ENCODE measurements at places on chromosomes 4 and X.

- no peak for DNase-seq
These were observed 72.6 kb downstream of the GC start for GRCh38 chr4:71711044-71711984.

DNA sequence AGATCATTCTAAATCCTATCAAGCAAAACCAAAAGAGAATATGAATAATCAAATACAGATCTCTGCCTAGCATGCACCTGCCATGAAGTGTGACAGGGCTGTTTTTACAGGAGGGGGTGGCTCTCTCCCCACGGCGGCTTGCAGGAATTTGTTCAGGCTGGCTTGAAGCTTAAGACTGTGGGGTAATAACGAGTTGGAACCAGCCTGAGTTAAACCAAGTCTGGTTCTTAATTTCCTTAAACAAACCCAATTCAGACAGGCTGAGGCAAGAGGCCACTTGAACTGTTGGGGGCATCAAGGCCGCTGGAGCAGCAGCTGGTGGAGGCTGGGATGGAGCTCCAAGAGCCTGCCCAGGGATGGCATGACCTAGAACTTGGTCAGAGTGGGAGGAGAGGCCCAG lies 45.1 kb upstream of the LGI2 start:
- DNase-seq = no peak

DNA sequence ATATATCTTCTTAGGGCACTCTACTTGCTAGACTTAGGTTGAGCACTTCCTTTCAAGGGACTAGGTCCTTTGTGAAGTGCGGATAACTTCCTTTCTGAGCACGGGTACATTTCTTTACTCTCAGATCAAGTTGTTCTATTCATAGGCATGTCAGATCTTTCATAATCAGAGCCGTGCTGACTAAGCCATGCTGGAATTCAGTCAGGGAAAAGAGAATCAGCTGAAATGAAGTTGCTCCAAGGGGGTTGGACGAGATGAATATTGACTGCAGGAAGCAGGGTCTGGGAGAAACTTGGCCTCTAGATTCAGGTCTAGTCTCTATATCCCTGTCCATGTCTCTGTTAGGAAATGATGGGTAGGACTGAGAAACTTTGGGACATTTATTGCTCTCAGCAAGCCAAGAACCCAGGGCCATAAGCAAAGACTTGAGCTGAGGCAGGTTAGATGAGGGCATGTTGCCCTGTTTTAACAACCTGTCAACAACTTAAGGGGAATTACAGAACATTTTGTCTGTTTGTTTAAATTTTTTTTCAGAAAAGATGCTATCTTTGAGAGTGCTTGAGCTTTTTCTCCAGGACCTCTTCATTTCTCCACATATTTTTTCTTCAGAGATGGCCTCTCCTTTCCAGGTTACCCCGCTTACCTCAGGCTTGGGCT lies 28.3 kb downstream of the AREG start:
- no peak for DNase-seq

GRCh38 chr4:165692082-165692481 lies 181.0 kb upstream of the TLL1 start:
- DNase-seq = no peak

DNA sequence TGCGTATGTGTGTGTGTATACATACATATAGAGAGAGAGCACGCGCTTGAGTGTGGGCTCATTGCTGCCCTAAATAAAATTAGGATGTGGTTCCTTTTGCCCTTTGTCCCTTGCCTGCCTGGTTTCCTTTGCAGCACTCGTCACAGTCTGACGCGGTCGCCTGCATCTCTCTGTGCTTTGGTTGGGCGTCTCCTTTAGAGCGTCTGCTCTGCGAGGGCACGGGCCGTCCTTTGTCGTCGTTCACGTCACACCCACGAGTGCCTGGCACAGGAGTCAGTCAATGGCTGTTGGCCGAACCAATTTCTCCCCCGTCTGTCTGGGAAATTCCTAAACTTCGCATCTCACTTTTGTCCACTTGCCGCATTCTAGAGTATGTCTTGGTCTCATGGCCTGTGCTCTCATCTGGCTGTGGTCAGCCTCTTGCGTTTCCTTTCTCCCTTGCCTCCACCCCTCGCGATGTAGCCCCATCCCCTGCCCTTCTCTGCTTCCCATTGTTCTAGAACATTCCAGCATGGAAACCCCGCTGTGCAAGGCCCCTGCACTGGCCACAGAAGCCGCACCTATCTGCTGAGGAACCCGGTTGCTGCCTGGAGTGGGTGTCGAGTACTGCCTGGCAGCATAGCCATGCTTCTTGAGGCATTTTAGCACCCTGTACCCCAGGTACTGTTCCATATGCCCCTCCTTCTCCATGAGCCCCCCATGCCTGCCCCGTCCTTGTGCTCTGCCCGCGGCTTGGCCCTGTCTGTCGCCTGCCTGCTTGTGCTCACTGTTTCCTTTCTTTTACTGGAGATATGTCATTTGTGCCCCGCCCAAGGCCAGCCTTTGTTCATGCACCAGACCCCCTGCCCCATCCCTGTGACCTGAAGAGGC lies 8.0 kb downstream of the MAEA start:
- no peak for DNase-seq

DNA sequence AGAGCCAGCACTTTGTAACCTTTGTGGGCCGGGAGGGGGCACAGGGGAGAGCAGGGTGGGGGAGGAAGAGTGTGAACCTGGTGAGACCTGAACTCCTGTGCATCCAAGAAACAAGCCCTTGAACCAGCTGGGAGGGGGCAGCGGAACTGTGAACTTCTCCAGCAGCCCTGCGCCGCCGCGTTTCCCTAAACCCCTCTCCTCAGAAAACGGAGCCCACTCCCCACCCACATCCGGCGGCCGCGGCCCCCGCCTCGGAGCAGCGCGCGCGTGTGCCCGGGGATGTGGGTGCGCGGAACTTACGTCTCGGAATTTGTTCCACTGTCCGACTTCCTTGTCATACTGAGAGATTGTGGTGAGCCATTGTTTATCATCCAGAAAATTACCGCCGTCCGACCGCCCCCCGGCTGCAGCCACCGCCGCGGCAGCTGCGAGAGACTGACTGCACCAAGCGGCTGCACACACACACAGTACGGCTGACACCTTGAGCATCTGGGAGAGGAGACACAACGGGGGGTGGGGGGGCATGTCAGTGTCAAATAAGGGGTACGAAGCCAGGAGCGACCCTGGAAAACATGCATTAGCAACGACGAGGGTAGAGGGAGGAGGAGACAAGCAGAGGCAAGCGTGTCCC lies 494 bp downstream of the SPOCK3 start:
- no peak for DNase-seq

DNA sequence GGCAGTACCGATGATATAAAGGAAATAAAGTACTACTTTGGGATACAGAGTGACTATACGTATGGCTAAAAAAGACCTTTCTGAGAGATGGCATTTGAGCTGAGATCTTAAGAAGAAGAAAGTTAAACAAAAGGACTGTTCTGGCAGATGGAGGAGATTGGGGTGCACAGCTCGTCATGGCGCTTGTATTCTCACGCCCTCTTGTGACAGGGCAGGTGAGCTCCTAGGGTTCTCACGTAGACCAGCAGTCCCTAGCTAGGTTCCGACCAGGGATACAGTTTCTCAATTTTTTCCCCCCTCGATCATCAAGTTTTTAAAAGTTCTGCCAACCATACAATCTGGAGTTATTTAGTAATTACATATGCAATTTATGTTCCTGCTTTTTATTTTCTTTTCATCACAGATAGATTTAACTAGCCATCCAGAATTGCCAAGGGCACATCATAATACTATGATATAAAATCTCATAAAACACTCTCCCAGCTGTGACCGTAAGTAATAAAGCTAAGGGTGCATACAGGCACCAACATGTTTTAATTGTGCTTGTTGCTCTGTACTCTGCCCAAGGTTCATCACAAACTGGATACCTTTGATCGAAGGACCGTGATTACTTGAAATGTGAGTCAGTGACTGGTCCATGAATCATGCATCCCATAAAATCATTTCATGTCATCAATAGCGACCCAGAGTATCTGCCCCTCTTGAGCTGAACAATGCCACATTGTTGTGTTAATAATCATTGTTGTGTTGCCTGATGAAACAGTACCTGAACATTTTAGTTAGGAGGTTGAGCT lies 69.4 kb upstream of the ZNF518B start:
- no peak for DNase-seq

- DNase-seq = no peak
These were observed 421.8 kb downstream of the GBA3 start for GRCh38 chr4:23114538-23114937.

DNA sequence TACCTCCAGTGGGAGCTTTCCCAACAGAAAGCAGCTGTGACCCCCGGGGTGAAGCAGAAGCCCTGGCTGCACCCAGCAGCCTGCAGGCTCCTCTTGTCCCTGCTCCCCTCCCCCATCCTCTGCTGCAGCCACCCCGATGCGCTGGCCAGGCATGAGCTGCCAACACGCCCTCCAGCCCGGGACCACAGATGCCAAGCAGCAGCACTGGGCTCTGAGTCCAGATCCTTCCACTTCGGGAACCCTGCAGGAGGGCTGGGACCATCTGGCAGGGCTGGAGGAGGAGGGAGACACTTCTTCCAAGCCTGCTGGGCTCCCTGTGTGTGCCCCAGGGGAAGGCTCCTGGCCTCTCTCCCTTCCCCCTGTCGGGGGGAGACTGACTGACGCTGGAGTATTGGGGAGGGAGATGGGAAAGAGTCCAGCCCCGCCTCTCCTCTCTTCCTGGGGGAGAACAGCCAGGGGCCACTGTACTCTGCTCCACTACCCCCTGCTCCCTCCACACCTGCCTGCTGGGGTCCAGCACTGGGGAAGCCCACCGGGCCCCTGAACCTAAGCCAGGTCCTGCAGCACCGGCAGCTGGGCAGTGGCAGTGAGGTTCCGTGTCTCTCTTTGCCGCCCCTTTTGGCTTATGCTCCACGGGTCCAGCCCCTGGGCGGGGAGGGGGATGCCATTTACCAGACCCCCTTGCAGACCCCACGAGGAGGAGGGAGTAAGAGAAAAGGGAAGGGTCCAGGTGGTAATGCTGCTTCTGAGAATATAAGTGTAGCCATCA lies 55.7 kb downstream of the PPP2R2C start:
- DNase-seq = no peak

DNA sequence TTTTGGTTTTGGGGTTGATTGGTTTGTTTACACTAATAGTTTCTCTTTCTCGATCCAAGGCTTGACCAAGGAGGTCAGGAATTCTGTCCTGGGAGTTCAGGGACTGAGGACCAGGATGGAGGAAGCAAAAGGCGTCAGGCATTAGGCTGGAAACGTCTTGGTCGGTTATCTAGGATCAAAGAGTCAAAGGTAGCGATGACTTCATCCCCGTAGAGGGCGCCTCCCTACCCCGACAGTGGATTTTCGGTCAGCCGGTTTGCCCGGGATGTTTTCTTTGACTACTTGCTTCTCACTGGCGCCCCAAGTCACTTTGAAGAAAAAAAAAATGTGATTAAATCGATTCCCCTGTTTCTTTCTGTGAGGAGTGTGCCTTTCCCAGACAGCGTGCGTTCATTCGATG lies 980 bp upstream of the FHDC1 start:
- no peak for DNase-seq

DNA sequence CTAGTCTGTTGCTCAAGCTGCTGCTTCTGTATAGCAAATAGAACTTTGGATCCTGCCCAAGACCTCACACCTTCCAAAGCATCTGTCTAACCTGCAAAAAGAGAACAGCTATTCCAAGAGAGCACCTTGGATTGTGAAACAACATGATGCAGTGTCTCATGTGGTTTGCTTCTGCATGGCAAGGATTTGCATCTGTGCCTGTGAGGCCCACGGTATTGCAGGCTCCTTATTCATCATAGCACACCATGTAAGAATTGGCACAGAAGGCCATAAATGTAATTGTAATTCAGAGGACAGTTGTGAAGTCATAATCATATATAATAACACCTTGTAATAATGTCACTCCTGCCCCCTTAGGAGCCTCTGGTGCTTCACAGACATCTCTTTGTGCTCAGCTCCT lies 147.1 kb downstream of the ZNF674 start:
- DNase-seq = no peak

GRCh38 chr4:184099535-184099966 lies 118.1 kb downstream of the ENPP6 start:
- no peak for DNase-seq

DNA sequence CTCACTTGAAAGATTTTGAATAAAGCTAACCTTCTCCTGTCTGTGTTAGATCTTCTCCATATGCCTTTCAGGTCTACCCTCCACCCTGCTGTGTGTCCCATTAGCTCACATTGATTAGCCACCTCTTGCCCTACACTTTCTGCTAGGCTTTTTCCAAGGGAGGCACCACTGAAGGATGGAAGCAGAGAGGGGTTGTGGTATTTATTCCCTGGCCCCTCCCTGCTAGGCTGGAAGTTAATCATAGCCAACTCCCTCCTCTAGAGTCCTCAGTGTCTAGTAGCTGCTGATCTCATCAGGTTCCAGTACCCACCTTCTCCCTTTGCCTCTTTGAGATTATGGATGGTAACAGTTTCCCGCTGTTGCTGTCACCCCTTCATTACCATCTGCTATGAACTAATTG lies 8.9 kb upstream of the SMIM43 start:
- no peak for DNase-seq
